ENCODE measurements at places on chromosomes 1 and 21.

- peak; percentile 76 for DNase-seq
Measured at GRCh38 chr1:244450597-244451538, 841 bp downstream of the ADSS2 start.

GRCh38 chr1:67804710-67805109, 28.6 kb downstream of the GNG12 start:
- DNase-seq, result no peak

DNA sequence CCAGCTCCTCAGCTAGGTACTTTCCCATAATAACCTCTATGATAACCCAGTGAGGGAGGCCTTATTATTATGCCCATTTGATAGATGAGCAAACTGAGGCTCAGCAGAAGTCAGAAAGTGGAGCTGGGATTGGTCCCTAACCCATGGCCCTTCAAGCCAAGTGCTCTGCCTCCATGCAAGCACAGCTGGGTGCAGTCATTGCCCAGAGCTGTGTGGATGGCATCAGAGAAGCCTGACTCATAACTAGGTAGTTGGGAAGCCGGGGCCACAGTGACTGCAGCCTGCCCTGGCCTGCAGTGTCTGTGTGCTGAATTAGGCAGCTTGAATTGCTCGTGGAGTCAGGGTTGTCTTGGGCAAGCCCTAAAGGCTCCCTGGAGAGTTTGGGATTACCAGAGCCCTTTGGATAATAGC, 89.9 kb upstream of the SLC2A1 start:
- no peak for DNase-seq

DNA sequence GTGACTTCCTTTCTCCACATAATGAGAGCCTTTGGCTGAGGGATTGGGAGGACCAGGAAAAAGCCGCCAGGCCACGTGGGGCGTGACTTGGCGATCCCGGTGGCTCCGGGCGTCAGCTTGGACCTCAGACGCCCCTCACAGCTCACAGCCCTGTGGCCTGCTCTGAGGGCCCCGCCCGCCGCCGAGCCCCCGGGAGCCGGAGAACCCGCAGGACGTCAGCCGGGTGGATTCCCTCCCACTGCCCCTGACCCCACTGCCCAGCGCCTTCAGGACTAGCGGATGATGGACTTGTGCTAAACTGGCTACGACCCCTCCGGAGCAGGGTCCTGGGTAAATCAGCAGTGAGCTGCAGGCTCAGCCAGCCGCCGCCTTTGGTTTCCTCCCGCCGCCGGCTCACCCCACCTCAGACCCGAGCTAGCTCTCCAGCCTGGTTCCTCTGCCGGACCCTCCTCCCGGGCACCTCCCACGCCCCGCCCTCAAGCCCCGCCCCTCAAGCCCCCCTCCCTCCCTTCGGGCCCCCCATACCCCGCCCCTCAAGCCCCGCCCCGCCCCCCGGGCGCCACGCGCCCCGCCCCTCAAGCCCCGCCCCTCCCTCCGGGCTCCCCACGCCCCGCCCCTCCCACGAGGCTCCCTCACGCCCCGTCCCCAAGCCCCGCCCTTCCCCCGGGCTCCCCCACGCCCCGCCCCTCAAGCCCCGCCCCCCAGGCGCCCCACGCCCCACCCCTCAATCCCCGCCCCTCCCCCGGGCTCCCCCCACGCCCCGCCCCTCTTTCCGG, 10.0 kb upstream of the FAAP20 start:
- peak; percentile 82 for DNase-seq

DNA sequence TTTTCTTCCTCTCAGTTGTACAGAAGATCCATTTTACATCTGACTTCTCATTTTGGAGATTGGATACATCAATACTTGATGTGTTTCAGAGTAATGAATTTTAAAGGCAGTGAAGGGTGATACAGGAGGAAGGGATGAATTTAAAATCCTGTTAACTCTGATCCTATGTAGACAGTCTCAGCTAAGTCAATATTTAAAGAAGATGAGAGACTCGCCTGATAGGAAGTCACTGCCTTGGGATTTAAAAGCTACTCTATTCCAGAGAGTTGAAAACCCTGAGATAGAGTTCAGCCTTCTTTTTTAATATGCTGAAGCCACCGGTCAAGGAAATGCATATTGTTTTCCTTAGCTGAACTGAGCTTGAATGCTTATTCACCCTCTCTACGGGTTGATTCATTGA, 42.7 kb downstream of the HUNK start:
- no peak for DNase-seq

DNA sequence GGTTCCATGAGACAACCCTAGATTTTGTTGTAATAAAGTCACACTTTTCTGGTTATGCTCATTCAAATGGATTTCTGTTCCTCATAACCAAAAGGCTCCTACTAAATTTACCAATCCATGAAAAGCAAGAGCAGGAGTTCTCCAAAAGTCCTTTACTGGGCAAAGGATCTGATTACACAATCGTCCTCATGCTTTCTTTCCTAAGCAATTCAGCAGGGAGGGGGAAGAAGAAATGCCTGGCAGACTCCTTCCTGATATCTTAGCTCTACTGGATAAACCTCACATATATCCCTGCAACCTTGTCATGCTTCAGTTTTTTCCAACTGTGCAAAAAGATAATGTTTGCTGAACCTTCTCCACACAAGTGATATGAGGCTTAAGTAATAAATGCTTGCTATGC, 67.6 kb upstream of the GUCA2B start:
- peak; percentile 53 for DNase-seq

GRCh38 chr1:30536530-30536929, 186.9 kb downstream of the MATN1 start:
- DNase-seq, result no peak

- peak; percentile 50 for DNase-seq
Measured at GRCh38 chr21:45339421-45340402, 52.0 kb upstream of the POFUT2 start.

DNA sequence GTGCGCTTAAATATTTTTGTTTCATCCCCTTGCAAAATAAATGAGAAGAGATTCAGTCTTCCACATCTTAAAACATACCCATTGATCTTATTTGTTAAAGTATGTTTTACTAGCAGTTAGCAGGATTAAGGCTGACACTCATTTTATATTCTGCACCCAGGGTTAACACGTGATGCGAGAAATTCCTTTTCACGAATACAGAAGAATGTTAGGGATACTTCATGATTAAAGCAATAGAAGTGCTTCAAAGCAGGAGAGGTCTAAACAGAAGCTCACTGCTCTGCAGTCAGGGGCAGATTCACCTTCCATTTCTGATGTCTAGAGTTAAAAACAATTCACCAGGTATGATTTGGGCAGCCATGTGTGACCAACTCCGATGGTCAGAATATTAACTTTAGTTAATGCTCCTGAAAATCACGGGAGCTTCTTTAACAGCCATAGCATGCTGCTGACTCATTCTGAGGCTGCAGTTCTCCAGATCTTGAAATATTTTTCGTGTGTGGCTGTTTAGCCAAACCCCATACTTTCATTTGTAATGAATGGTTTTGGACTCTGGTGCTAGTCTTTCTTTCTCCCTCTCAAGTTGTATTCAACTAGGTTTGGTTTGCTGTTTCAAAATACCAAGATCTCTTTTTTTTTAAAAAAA, 19.7 kb downstream of the BCAR3 start:
- peak; percentile 85 for DNase-seq

DNA sequence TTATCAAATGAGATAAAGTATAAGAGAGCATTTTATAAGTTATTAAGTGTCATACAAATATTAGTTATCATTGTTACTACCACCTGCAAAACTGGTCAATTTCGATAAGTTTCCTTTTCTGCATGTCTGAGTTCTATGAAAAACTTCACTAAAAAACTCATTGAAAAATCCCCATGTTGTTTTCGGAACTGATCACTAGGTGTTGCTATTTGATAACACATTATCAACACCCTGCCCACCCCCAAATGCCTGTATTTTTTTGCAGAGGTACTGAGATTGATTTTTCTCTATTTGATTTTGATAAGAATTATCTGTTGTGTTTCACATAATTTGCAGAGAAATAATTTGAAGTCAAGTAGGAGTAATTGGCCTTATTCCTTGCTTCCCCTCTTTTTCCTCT, 22.1 kb upstream of the DISP1 start:
- peak; percentile 57 for DNase-seq

GRCh38 chr1:90074566-90074965, 79.7 kb downstream of the ZNF326 start:
- DNase-seq, result no peak

DNA sequence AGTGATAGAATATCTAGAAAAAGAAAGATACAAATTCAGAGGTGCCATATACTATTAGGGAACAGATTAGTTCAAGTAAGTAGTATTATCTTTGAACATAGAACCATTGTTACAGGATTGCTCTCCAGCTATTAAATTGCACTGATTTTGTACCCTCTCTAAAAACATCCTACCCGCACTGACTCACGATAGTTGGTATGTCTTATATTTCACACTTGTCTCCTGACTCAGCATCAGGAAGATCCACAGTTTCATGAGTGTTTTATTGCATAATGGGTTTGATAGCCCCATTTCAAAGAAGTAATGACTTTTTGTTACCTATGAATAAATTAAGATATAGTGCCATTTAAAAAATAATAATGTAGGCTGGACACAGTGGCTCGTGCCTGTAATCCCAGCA, 6.0 kb downstream of the TATDN3 start:
- no peak for DNase-seq

DNA sequence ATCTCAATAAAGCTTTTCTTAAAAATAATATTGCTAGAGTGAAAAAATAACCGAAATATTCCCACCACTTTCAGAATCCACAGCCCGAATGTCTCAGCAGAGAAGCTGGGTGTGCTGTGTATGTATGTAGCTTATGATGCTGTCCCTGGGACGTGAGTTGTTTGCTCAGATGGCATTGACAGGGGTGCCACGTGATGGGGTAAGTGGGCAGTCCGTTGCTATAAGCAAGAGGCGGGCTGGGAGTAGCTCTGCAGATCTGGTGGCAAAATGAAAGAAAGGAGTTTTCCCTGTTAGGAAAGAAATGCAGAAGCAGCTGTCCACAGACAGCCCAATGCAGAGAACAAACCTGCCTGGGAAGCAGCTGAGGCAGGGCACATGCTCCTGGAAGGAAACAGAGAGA, 3.8 kb upstream of the FAM20B start:
- no peak for DNase-seq

GRCh38 chr1:64282351-64282750, 78.9 kb downstream of the UBE2U start:
- no peak for DNase-seq

DNA sequence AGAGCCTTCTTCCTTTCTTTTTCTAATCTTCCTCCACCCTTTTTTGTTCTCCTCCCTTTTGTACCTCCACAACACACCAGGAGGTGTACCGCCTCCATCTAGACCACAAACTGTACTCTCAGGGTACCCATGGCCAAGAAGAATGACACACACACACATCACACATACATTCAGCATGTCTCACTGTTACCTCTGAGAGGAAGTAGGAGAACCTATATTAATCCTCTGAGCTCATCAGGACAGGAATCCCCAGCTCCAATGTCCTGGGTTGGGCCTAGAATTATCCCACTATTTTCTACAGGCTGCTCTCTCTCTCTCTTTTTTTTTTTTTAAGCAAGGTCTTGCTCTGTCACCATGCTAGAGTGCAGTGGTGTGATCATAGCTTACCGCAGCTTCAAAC, 36.7 kb downstream of the ATP2B4 start:
- DNase-seq, result peak; percentile 76

DNA sequence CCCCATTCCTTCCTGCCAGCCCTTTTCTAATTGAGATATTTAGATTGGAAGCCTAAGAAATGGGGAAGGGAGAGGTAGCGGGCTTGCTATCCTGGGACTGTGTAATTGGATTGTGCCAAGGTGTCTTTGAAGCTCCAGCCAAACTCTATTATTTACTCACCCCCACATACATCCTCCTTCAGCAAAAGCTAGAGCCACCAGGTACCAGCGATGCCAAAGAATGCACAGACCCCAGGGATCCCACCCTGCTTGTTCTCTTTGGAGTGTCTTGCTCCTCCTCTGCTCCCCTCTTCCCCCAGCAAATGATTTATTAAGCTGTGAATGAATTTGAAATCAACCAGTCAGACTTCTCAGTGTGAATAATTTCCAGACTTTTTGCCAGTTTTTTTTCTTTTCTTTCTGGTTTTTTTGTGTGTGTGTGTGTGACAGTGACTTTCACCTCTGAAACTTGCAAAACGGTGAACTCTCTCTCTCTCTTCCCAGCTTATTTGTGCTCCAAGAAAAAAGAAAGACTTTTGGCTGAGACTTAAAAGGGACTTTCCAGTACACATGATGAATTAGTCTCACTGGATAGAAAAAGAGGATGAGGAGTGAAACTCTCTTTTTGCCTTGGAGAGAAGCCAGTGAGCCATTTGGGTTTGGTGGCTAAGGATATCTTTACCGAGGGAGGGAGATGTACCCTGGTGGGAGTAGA, 1.8 kb downstream of the VASH2 start:
- no peak for DNase-seq

GRCh38 chr21:35974775-35975174, 85.6 kb downstream of the SETD4 start:
- peak; percentile 18 for DNase-seq

GRCh38 chr1:40710581-40711315, 19.2 kb downstream of the NFYC start:
- DNase-seq, result peak; percentile 19

DNA sequence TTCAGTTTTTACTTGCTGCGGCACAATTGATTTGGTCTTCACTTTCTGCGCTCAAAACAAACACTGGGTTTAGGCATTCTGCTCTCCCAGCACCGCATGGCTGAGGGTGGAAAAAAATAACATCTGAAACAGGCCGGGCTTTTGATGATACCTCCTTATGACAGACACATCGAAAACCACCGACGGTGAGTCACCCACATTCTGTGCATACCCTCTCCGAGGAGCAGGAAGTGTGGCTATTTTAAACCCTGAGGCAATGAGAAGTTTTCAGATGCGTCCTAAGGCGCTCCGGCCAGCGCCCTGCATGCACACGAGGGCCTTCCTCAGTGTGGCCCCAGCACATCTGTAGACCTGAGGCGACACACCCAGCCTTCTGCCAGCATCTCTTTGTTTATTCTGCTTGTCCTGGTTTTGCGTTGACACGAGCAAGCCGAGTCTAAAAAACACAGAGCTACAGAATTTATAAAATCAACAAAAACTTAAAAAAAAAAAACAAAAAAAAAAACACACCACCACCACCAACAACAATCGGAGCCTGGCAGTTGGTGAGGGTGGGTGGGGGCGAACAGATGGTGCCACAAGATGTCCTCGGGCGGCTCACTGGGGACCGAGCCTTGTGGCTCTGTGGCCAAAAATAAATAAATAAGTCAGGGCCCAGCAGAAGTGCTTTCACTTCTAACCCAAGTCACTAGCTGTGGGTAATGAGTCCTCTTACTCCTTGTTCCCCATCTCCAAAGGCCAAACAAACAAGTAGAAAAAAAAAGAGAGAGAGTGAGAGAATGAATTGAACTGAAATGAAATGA, 162.6 kb upstream of the IRF2BP2 start:
- peak; percentile 98 for DNase-seq

GRCh38 chr1:184915463-184916090, 58.7 kb downstream of the NIBAN1 start:
- DNase-seq, result peak; percentile 59

- peak; percentile 91 for DNase-seq
Measured at GRCh38 chr1:46522184-46522968, 29.1 kb downstream of the KNCN start.

DNA sequence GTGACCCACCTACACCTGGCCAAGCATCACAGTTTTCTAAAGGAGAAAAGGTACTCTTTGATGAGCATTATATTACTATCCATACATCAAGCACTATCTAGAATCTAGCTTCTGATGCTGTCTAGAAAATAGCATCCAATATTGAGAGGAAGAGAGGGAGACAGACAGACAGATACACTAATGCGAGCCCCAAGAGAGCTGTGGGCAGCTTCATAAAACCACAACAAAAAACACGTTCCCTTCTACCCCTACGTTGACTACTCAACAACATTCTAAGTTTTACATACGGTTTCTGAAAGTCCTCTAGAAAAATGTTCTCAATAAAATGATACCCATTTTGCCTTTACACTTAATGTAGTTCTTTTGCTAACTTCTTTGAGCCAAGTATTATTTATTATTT, 221.8 kb downstream of the SLC45A1 start:
- no peak for DNase-seq

Data from fibroblast of pulmonary artery (primary cell).